T-helper 2 cell treated with Interferon-gamma antibody and Interleukin-4, amounts not matched to agents 100 ng/mL and 5 ng/mL, for 36 hours (primary cell): ENCODE measurements at places on chromosomes 12 and 14. TPM values are rescaled to one million over a fixed set of nuclear protein-coding genes. Genes with fewer than 3 reads are reported as not detected.

SLCO1B3 gene
- not detected in 2 replicates for total RNA-seq

C14orf93 gene
- total RNA-seq, result 9.1 and 10.2 TPM in 2 replicates

TAS2R46 gene
- total RNA-seq, result 1.9 and 2.2 TPM in 2 replicates

LRTM2 gene
- total RNA-seq, result not detected in 2 replicates
